ENCODE measurements at places on chromosomes 6 and 20.

DNA sequence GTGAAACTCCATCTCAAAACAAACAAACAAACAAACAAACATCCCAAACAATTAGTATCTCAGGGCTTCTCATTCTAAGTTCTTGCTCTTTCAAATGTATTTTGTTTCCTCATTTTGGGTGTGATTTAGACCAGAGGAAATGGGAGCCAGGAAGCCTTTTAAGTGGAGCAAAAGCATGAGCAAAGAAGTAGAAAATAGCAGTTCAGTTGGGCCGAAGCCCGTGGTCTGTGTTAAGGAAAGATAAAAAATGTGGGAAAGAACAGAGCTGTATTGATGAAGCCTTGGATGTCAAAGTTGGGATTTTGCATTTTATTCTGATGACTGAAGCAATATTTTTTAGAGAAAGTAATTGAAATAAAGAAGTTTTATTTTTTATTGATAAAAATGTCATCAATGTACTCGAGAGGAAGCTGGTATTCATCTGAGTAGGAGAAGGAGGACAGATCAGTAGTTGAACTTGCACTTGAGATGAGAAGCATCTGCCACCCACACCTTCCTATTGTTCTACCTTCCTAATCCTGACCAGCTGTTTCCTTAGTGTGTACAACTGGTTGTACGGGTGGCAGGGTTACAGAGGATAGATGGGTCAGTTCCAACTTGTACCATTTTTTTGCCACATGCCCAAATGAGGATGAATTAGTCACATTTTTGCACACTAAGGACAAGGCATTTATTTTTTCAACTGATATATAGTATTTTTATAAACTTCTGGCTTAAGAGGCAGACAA is 56.1 kb downstream of the KIAA0408 start:
- DNase-seq: no peak

DNA sequence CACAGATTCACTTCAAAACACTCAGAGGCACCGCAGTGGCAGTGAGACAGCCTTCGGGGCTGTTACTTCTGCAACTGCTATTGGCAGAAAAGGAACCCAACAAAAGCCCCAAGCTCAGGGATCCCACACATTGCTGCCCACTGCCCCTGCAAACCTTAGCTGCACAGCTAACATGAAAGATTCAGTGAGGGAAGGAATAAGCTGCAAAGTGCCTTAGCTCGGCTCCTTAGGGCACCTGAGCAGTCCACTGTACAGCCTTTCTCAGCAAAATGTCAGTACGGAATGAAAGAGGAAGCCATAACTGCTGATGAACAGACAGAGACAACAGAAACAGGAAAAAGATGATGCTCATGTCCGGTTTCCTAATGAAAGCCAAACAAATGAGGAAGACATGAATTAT is 179.7 kb upstream of the SHLD1 start:
- no peak for DNase-seq

DNA sequence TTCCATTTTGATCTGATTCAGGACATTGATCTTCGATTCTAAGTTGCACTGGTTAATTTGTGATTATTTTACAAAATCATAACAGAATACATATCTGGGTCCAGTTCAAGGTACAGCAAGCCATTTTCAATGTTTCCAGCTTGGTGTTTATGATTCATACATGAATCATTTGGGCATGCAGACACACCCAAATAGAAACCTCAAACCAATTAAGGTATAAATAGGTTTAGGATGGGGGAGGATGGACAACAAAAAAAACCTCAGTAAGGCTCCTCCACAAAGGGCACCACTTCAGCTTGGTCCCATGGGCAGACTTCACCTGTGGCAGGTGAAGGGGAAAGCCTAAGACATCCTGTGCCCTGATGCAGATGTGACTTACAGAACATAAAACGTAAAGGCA is 192.7 kb downstream of the KHDC1L start:
- DNase-seq: no peak

GRCh38 chr6:16928387-16928786 is 167.1 kb upstream of the ATXN1 start:
- DNase-seq: no peak

DNA sequence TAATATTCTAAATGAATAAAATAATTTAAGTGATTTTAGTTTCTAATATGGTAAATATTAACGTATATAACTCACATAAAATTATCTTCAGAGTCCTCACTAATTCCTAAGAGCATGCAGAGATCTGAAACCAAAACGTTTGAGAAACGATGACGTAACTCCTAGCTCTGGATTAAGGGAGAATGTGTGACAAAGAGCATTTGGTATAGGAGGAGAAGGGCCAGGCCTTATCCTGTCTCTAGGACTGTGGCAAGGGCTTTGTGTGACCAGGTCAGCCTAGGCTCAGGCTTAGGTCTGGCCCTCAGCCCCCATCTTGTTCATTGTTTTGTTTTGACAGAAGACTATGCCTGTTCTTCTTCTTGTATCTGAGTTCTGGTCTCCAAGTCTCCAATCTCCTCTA is 19.2 kb upstream of the POLR1H start:
- DNase-seq: no peak

GRCh38 chr6:75393806-75394205 is 99.8 kb downstream of the FILIP1 start:
- no peak for DNase-seq

DNA sequence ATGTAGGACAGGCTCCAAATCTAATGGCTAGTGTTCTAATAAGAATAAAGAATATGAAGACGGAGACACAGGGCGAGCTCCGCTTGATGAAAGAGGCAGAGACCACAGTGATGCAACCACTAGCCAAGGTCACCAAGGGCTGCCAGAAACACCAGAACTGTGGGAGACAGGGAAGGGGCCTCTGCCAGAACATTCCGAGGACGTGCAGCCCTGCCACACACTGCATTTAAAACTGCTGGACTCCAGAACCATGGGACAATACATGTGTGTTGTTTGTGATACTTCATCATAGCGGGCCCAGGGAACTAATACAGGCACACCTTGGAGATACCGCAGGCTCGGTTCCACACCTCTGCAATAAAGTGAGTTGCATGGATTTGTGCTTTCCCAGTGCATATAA is 2.9 kb upstream of the THBS2 start:
- DNase-seq: no peak

GRCh38 chr6:66985816-66986215 is 1278.8 kb upstream of the EYS start:
- DNase-seq: no peak

All from NCI-H345 (cell line).